Stimulated activated CD4-positive, alpha-beta T cell treated with anti-CD3 and anti-CD28 coated beads, Interleukin-12 subunit alpha, Interleukin-12 subunit beta, amount 100 ng/mL, for 4 hours (primary cell): ENCODE measurements at places on chromosomes 6 and 20.

DNA sequence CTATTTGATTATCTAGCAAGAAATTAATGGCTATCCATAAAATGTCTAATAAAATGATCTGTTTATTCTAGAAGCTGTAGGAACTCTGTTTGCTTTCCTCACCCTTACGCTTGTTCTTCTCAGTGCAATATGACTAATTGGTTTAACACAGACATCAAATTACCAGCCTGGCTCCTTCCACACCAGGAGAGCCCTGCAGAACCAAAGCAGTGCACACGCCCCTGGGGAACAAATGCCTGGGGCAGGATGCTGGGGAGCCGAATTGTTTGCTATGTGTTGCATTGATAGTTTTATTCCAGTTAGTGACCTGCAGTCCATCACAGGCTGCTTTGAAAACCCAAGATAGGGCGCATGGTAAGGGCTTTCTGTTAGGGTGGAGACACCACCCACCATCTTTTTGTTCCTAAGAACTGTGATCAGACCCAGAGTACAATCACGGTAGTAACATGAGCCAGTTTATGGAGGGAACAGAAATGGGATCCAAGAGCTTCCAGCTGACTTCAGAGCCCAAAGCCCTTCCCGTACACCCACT, 126.4 kb upstream of the CD93 start:
- DNase-seq, result no peak

- DNase-seq, result no peak
Observed at GRCh38 chr6:168231393-168231957, 88.1 kb downstream of the DACT2 start.

- DNase-seq, result no peak
Observed at GRCh38 chr6:75759207-75759606, 10.2 kb downstream of the MYO6 start.

GRCh38 chr6:50816115-50816675, 2.5 kb upstream of the TFAP2B start:
- peak; percentile 47 for DNase-seq

DNA sequence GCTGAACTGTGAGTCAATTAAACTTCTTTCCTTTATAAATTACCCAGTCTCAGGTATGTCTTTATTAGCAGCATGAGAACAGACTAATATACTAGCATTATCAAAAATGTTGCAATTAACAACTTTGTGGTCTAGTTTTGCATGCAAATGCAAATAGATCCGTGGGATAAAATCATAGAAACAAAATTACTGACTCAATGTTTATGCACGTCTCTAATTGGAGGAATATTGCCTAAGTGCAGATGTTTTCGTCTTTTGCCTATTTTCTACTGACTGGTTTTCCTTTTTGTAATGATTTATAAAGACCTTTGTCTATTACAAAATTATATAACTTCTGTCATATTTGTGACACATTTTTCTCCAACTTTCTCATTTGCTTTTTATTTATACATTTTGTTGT, 51.9 kb downstream of the SYNE1 start:
- no peak for DNase-seq

GRCh38 chr6:21754891-21755290, 161.3 kb downstream of the SOX4 start:
- DNase-seq, result no peak

GRCh38 chr6:33846226-33846625, 42.4 kb upstream of the MLN start:
- no peak for DNase-seq

GRCh38 chr20:23417861-23418260, 3.4 kb downstream of the NAPB start:
- DNase-seq, result no peak

- DNase-seq, result no peak
Observed at GRCh38 chr6:107817784-107818183, 6.3 kb downstream of the SCML4 start.

- DNase-seq, result no peak
Observed at GRCh38 chr6:136792095-136792409, 225 bp downstream of the MAP3K5 start.

GRCh38 chr6:113882336-113883022, 25.3 kb downstream of the MARCKS start:
- DNase-seq, result no peak

DNA sequence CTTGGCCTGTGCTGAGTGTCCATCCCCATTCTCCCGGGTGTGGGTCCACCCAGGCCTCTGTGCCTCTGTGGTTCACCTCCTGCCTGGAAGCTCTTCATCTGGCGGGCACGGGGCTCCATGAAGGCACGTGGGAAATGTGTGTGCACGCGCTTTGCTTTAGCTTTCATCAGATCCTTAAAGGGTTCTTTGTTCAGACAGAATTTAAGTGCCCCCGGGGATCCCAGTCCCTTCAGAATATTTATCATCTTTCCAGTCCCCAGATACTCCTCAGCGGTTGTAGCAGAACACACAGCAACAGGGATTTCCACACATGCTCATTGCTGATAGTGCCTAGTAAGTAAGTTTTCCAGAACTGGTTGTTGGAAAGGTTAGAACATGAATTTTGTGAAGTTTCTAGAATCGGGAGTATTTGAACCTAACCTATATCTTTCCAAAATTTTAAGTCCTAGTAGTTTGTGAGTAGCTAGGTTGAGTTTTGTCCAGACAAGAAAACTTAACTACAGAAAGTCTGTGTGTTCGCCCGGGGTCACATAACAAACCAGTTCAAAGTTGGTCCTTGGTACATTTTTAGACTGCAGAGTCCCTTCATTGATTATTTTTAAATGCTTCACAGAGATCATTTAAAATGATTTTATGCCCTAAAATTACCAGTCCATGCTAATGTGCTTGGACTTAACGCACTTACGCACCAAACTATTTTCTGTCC, 67.7 kb downstream of the RPP40 start:
- no peak for DNase-seq

GRCh38 chr6:116529466-116530290, 15.8 kb downstream of the TRAPPC3L start:
- DNase-seq, result no peak
